Stimulated activated CD4-positive, alpha-beta T cell treated with anti-CD3 and anti-CD28 coated beads, Interleukin-4, amount 100 ng/mL, for 48 hours (primary cell): ENCODE measurements at places on chromosomes 13 and 19.

- no peak for DNase-seq
Observed at GRCh38 chr13:99994638-99995020, 13.0 kb downstream of the ZIC2 start.

- DNase-seq, result no peak
Observed at GRCh38 chr19:35342430-35342829, 5.3 kb upstream of the FFAR1 start.

DNA sequence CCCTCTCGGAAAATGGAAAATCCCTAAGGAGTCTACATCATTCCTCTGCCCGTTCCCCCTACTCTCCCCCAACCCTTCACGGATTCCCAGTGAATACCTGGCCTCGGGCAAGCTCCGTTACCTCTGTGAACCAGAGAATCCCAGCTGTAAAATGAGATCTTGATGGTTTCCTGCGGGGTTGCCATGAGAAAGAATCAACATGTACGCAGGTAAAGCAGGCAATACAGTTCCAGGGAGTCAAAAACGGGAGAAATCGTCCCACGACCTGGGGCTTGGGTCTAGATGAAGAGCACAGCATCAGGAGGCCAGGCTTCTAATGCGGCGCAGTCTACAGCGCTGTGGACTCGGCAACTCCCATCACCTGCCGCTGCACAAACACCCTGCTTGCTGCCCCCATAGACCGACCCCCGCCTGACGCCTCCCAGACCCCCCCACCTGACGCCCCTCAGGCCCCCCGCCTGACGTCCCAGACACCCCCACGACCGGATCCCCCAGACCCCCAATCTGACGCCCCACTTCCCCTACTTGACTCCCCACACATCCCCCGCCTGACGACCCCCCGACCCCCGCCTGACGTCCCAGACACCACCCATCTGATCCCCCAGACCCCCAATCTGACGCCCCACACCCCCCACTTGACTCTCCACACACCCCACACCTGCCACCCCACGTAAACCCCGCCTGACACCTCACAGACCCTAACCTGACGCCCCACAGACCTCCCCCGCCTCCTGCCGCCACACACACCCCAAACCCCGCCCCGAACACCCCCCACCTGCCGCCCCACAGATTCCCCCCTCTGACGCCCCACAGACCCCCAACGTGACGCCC is 680 bp downstream of the LIG4 start:
- DNase-seq, result no peak

DNA sequence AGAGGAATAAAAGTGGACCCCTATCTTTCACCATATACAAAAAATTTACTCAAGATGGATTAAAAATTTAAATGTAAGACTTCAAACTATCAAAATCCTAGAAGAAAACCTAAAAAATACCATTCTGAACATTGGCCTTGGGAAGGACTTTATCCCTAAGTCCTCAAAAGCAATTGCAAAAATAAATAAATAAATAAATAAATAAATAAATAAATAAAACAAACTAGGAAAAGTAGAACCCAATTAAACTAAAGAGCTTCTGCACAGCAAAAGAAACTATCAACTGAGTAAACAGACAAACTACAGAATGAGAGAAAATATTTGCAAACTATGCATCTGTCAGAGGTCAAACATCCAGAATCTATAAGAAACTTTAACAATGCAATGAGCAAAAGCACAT is 874.9 kb upstream of the PCDH20 start:
- no peak for DNase-seq

- DNase-seq, result no peak
Observed at GRCh38 chr13:110450941-110451730, 110.4 kb downstream of the RAB20 start.
